GM06990 (cell line): ENCODE measurements at places on chromosomes 2 and 18.

DNA sequence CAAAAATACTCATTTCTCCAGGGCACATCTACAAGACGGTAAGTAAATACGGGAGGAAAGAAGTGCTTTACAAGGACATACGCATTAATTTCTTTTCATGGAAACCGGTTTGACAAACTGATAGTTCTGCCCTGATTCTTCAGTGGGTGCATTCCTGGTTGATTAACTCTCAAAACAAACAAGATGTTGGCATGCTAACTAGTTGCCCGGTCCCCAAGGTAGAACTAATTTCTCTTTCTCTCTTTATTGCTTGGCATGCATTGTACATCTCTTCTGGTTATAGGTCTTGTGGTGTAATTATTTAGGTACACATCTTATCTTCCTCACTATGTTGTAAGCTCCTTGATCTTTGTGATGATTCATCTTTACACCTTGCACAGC, 46.9 kb upstream of the SPATS2L start:
- DNase-seq: no peak

GRCh38 chr2:152557273-152557888, 159.9 kb downstream of the PRPF40A start:
- DNase-seq: no peak

GRCh38 chr2:152425765-152426727, 91.1 kb downstream of the FMNL2 start:
- DNase-seq: no peak

- DNase-seq: no peak
Measured at GRCh38 chr2:225462945-225463344, 63.4 kb downstream of the NYAP2 start.

DNA sequence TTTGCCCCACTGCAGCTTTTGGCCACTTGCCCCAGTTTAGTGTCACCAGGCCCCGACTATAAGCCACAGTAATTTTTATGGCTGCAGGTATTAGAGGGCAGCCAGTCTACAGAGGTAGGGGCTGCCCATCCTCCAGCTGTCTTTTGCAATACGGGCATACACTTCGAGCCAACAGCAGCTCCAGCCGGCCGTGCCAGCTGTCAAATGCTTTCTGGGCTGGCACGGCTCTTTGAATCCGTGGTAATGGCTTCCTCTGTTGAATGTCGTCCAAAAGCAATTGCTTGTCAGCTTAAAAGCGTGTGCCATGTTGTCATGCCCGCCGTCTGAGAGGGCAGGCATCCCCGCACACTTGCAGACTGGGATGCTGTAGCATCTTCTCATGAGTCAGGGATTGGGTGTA, 41.3 kb downstream of the BCL2L11 start:
- DNase-seq: no peak

DNA sequence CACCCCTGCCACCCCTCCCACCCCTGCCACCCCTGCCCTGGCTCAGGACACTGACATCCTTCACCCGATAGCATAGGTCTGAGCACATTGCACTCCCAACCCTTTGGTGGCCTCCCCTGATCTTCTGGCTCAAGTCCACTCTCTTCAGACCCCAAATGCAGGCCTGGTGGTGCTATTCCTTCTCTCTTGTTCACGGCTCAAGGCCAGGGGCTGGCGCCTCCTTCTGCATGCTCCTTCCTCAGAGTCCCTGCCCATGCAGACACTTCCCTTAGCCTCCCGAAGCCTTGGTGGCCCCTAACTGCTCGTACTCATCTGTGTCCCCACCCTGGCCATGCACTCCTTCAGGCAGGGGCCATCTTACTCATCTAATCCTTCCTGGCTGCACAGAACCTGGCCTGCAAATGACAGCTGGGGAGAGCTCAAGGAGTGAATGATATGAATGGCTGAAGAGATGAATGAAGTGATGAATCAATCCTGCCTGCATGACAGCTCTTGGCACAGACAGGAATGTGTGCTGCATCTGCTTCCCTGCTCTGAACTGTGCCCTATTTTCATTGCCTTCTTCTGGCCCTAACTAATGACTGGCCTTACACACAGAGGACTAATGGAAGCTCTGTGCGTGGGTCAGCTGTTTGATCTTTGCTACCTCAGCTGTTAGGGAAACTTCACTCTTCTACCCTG, 290.8 kb downstream of the DYSF start:
- DNase-seq: no peak

- DNase-seq: no peak
Measured at GRCh38 chr2:172804423-172804822, 68.8 kb downstream of the RAPGEF4 start.

DNA sequence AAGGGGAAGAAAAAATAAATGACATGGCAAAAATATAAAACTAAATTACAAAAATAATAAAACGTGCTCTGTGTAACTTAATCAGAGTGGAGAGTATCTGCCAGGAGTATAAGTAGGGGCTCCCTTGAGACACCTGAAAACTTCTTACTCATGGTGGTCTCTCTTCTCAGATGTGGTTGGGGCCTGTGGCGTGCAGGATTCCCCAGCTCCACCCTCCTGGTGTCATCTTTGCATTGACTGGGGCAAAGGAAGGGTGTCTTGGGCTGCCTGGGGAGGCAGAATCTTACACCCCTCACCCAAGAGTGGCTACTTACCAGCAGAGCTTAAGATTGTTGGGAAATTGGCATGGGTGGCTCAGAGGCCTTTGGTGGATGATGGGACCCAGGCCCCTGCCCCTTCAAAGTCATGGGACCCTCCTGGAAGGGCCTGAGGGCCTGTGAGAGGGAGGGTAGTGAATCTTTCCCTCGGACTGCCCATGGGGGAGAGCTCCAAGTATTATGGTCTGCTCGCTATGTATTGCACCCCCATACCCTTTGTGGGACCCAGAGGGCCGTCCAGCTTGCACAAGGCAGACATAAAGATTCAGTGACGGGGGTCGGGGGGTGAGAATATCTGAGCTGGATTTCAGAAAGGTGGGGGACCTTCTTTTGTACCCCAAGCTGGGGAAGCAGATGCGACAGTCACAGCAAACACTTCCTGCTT, 6.9 kb upstream of the TRAF3IP1 start:
- no peak for DNase-seq

GRCh38 chr2:71922499-71923142, 225.0 kb downstream of the CYP26B1 start:
- no peak for DNase-seq

DNA sequence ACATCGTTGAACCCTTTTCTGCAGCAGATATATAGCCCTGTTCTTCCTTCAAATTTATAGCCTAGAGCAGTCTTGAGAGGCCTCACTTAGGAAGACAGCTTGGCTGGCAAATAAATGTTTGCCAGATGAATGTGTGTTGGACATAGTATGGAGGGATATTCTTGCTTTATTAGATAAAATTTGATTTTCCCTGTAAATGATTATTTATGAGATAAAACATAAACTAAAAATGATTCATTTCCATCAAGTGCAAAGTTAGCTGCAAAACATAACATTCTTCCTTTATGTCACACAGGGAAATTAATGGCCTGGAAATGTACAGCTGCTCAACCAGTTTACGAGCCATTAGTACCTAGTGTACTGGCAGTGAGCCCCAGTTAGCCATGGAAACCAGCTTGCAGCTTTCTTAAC, 82.5 kb downstream of the LIMS1 start:
- no peak for DNase-seq

DNA sequence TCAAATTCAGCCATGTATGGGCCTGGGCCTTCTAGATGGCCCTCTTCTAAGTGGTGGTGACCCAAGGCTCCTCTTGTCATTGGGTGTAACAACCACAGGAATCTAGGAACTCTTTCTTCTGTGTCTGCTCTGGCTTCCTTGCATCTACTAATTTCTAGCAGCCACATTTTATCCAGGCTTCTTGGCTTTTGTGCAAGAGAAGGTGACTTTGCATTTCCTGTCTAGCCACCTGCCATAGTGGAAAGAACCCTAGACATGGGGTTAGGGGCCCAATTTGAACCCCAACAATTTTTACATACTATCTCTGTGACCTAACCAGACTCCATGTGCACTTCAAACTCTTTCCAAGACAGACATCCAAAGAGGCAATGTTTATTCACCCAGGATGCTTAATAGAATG, 25.1 kb downstream of the SMYD1 start:
- DNase-seq: no peak

- DNase-seq: no peak
Measured at GRCh38 chr2:3656762-3657721, 958 bp upstream of the ALLC start.

GRCh38 chr2:95041060-95041823, 15.7 kb downstream of the MAL start:
- no peak for DNase-seq

DNA sequence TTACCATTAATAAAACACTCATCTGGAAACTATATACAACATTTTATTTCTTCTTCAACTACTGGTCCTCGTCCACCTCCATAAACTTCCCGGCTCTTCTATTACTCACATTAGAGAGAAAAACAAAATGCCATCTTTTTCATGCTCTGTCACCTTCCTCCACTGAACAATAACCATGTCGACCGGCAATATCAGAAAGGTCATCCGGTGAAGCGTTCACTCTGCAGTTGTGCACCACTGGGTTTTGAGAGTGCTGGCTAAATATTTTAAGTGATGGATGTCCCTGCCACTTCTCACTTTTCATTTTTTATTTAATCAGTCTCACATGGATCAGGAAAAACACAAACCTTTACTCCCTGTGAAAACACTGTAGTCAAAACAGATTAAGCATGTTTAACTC, 48.2 kb downstream of the SPP2 start:
- no peak for DNase-seq

GRCh38 chr2:76862901-76863300, 659.3 kb downstream of the LRRTM4 start:
- no peak for DNase-seq

- DNase-seq: no peak
Measured at GRCh38 chr18:61637905-61638595, 254.8 kb downstream of the RNF152 start.
